Adrenal gland (tissue), 19 donors: ENCODE measurements at places on chromosomes 11 and 22. TPM values are rescaled to one million over a fixed set of nuclear protein-coding genes. Genes with fewer than 3 reads are reported as not detected.

The NPTXR gene
- 4.4 TPM for polyA plus RNA-seq

The RPS25 gene
- 1,557 TPM for polyA plus RNA-seq

The MRGPRX4 gene
- not detected for polyA plus RNA-seq

The CHKA gene
- polyA plus RNA-seq = 105 TPM

The PKNOX2 gene
- 2.7 TPM for polyA plus RNA-seq

The ENTHD1 gene
- polyA plus RNA-seq = not detected

The TSPAN32 gene
- not detected for polyA plus RNA-seq

The CADM1 gene
- polyA plus RNA-seq = 21.6 TPM

GRCh38 chr11:74470526-74470925, 3.2 kb upstream of the KCNE3 start:
- H3K4me3 ChIP-seq = no peak overlapping the region
- no peak overlapping the region for H3K27ac ChIP-seq
- DNase-seq = no peak
- no peaks in the 10 kb centered on the region for H3K4me1 ChIP-seq
- no peaks in the 10 kb centered on the region for H3K36me3 ChIP-seq

GRCh38 chr11:79439886-79440570, 802 bp downstream of the TENM4 start:
- peaks cover 17% of the 10 kb centered on the region for H3K27me3 ChIP-seq
- H3K27ac ChIP-seq = peak overlapping the region; percentile 84
- H3K36me3 ChIP-seq = no peaks in the 10 kb centered on the region
- H3K4me1 ChIP-seq = peaks cover 22% of the 10 kb centered on the region
- H3K4me3 ChIP-seq = peak overlapping the region; percentile 75
- DNase-seq = peak; percentile 42

GRCh38 chr11:84103096-84103495, 816.9 kb upstream of the CCDC90B start:
- H3K4me3 ChIP-seq = no peak overlapping the region
- H3K36me3 ChIP-seq = no peaks in the 10 kb centered on the region
- H3K27me3 ChIP-seq = no peaks in the 10 kb centered on the region
- DNase-seq = no peak
- peaks cover 25% of the 10 kb centered on the region for H3K4me1 ChIP-seq

DNA sequence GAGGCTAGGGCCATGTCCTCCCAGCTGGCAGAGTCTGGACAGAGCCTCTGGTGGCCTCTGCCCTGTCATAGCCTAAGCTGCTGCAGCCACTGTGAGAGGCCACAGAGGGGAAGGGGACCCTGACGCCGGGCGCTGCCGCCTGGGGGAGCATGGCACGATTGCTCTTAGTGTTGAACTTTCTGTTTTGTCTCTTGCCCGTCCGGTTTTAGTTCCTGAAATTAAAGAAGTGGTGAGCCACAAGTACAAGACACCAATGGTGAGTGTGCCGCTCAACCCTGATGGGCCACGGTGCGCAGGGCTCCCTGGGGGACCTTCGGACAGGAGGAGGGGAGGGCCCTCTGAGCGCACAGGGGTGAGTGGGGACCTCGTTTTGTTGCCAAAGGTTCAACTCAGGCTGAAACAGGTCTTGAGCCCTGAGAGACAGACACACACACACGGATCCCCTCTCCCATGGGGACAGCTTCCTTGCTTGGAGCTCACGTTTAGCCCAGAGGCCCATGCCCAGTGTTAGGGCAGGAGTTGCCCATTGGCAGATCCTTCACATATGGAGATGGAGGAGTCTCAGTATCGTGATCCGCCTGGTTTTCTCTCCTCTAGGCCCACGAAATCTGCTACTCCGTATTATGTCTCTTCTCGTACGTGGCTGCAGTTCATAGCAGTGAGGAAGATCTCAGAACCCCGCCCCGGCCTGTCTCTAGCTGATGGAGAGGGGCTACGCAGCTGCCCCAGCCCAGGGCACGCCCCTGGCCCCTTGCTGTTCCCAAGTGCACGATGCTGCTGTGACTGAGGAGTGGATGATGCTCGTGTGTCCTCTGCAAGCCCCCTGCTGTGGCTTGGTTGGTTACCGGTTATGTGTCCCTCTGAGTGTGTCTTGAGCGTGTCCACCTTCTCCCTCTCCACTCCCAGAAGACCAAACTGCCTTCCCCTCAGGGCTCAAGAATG, 23.8 kb downstream of the MYBPC3 start:
- no peaks in the 10 kb centered on the region for H3K36me3 ChIP-seq
- no peaks in the 10 kb centered on the region for H3K4me1 ChIP-seq
- no peaks in the 10 kb centered on the region for H3K27me3 ChIP-seq
- no peak overlapping the region for H3K4me3 ChIP-seq

GRCh38 chr11:92269841-92270240, 45.2 kb downstream of the FAT3 start:
- no peaks in the 10 kb centered on the region for H3K36me3 ChIP-seq
- no peaks in the 10 kb centered on the region for H3K4me1 ChIP-seq
- no peaks in the 10 kb centered on the region for H3K27me3 ChIP-seq
- no peak overlapping the region for H3K4me3 ChIP-seq

- no peak within 1 kb of the TSS for H3K4me3 ChIP-seq
- no peak within 1 kb of the TSS for H3K27ac ChIP-seq
- no peaks in the 10 kb centered on the region for H3K4me1 ChIP-seq
- no peak for DNase-seq
Measured at GRCh38 chr11:94020777-94021481, at the start of gene HEPHL1. HEPHL1 (plus strand) TSS chr11:94021354; CDS start chr11:94021369, 15 bp downstream.

- no peak overlapping the region for H3K4me3 ChIP-seq
- H3K27me3 ChIP-seq = no peaks in the 10 kb centered on the region
- DNase-seq = no peak
- no peaks in the 10 kb centered on the region for H3K4me1 ChIP-seq
Measured at GRCh38 chr11:10640308-10640707, 53.2 kb downstream of the IRAG1 start.

DNA sequence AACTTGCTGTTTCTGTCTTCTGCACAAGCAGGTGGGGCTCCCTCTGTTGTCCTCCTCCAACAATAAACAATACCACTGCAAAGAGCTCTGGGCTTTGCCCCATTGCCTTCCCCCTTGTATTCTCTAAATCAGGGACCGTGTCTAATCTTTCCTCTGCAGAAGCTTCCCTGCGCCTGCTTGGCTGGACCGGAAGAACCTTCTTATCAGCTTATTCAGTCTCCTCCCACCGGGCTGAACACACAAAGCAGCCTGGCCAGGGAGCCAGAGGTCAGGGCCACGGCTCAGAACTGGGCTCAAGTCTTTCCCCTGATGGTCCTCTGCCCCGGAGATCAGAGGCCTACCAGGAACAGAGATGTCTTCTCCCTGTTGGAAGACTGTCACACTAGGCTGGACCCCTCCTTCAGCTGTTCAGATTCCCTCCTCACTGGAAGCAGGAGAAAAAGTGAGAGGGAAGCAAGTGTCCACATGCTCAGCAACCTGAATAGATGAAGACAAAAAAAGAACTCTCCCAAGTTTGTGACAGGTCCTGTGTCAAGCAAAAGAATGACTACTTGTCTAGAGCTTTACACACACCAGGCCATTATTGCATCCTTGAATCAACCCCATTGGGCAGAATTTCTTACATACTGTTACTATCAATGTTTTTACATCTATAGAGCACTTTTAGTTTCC, 63.7 kb downstream of the RAB30 start:
- H3K4me3 ChIP-seq = peak overlapping the region; percentile 4
- H3K27me3 ChIP-seq = no peaks in the 10 kb centered on the region
- peaks cover 34% of the 10 kb centered on the region for H3K4me1 ChIP-seq

- no peak overlapping the region for H3K4me3 ChIP-seq
- H3K36me3 ChIP-seq = no peaks in the 10 kb centered on the region
Measured at GRCh38 chr11:123338266-123338800, 91.7 kb upstream of the GRAMD1B start.

- H3K27me3 ChIP-seq = peaks cover 9% of the 10 kb centered on the region
- H3K4me3 ChIP-seq = no peak overlapping the region
- no peak for DNase-seq
- no peaks in the 10 kb centered on the region for H3K36me3 ChIP-seq
- H3K4me1 ChIP-seq = no peaks in the 10 kb centered on the region
Measured at GRCh38 chr22:27296091-27296675, 505.4 kb downstream of the MN1 start.

DNA sequence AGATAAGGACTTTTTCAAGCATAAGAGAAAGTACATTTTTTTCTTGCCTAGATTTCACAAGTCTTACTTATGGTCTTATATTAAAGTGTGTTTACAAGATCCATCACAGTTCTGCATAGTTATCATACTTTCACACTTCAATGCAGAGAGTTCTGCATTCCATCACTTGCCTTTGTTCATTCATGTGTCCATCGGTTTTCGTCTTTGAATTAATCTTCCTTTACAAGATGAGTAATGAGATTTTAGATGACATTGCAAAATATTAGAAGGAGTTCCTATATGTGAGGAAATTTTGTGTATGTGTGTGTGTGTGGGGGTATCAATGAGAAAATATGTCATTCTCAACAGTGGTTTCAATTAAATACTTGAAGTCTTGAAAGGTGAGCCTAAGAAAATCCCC, 98.1 kb upstream of the GUCY1A2 start:
- H3K36me3 ChIP-seq = no peaks in the 10 kb centered on the region
- H3K27ac ChIP-seq = no peak overlapping the region
- no peaks in the 10 kb centered on the region for H3K4me1 ChIP-seq
- DNase-seq = no peak

DNA sequence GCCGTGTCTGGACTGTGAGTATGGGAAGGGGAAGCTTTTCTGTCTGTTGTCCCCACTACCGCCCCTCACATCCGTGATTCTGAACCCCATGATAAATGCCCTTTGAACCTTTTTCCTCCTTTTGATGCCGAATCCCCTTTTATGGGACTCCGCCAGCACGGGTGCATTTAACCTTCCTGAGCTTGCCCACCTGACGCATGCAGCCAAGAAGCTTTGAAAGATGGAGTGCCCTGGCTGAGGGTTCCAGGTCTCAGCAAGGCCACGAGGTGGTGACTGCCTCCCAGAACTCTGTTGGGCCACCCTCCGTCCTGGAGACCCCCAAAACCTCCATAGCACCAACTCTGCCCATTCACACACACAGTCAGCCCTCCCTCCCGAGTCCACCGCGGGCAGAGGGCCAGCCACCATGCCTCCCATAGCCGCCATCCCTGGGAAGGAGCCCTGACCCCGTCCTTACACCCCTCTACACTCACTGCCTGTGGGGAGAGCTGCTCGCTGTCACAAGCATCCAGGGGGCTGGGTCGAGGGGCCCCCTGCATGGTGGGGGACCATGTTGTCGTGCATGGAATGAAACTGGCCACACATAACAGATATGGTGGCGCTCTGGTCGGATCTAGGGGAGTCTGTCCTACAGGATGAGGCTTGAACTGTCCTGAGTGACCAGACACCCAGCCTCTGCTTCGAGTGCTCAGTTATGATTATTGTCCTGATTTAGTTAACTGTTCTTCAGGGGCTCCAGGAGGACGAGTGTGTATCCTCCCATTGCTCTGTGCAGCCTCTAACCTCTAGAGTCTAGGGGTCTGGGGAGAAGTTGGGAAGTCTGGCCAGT, 822 bp upstream of the COMT start:
- peak overlapping the region; percentile 81 for H3K4me3 ChIP-seq
- no peak overlapping the region for H3K27ac ChIP-seq
- H3K4me1 ChIP-seq = peaks cover 33% of the 10 kb centered on the region

DNA sequence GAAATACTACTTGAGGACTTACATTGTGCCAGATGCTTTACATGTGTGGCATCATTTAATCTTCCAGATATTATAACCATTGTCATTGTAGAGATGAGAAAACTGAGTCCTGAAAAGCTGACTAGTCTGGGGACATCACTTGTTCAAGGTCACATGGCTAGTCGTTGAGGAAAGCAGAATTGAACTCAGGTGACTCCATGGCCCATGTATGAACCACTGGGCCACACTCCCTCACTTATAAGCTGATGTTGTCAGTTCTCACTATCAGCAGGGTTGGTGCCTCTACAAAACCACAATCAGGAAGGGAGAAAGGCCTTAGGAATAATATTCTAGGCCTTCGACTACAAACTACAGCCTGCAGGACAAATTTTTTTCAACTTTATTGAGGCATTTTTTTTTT, 26.1 kb upstream of the ADA2 start:
- H3K27me3 ChIP-seq = no peaks in the 10 kb centered on the region
- DNase-seq = no peak
- no peak overlapping the region for H3K27ac ChIP-seq
- H3K36me3 ChIP-seq = no peaks in the 10 kb centered on the region

- H3K4me3 ChIP-seq = no peak overlapping the region
- no peak for DNase-seq
- H3K27ac ChIP-seq = no peak overlapping the region
Measured at GRCh38 chr22:34903416-34903815, 162.5 kb upstream of the ISX start.

GRCh38 chr11:77039491-77040400, 5.5 kb downstream of the B3GNT6 start:
- H3K4me1 ChIP-seq = peaks cover 10% of the 10 kb centered on the region
- no peak overlapping the region for H3K27ac ChIP-seq
- H3K4me3 ChIP-seq = peak overlapping the region; percentile 45
- no peaks in the 10 kb centered on the region for H3K36me3 ChIP-seq

GRCh38 chr22:17964643-17965042, 59.7 kb downstream of the MICAL3 start:
- peaks cover 8% of the 10 kb centered on the region for H3K4me1 ChIP-seq
- no peaks in the 10 kb centered on the region for H3K27me3 ChIP-seq
- H3K36me3 ChIP-seq = no peaks in the 10 kb centered on the region
- H3K4me3 ChIP-seq = no peak overlapping the region
- no peak for DNase-seq
- no peak overlapping the region for H3K27ac ChIP-seq

DNA sequence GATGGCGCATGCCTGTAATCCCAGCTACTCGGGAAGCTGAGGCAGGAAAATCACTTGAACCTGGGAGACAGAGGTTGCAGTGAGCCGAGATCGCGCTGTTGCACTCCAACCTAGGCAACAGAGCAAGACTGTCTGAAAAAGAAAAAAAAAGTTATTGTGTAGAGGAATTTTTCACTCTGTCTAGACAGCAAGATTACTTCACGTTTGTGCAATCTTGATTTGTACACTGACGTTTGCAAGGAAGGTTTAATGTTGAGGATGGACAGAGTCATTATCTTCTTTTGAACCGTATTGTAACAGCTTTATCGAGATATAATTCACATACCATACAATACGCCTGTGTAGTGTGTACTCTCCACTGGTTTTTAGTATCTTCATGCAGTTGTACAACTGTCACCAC, 3.7 kb downstream of the CTTN start:
- no peaks in the 10 kb centered on the region for H3K27me3 ChIP-seq
- DNase-seq = no peak
- no peaks in the 10 kb centered on the region for H3K36me3 ChIP-seq
- peaks cover 47% of the 10 kb centered on the region for H3K4me1 ChIP-seq
- H3K27ac ChIP-seq = peak overlapping the region; percentile 56
- no peak overlapping the region for H3K4me3 ChIP-seq

DNA sequence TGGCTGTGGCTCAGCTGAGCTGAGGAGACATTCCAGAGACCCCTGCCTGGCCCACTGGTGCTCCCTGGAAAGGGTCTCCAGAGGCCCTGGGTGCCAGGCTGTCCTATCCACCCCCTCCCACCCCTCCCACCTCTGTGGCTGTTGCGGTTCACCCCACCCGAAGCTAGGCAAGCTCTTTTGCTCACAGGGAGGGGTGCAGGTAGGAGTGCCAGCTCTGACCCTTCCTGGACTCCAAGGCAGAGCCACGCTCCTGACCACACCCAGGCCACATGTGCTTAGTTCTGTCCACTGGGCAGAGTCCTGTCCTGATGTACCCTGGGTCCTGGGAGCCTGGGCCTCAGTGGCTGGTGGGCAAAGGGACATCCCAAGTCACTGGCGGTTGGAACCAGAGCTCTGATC, 16.4 kb downstream of the IL17REL start:
- no peak overlapping the region for H3K27ac ChIP-seq
- no peak overlapping the region for H3K4me3 ChIP-seq
- peaks cover 14% of the 10 kb centered on the region for H3K27me3 ChIP-seq
